T-helper 22 cell (primary cell): ENCODE measurements at places on chromosomes 16 and 17.

- DNase-seq, result no peak
Measured at GRCh38 chr16:55035956-55036355, 105.3 kb downstream of the IRX5 start.

GRCh38 chr17:66963909-66964771, at the start of gene CACNG4:
CACNG4 (plus strand) TSS chr17:66964707; CDS start chr17:66964912, 205 bp downstream.
- no peak for DNase-seq

DNA sequence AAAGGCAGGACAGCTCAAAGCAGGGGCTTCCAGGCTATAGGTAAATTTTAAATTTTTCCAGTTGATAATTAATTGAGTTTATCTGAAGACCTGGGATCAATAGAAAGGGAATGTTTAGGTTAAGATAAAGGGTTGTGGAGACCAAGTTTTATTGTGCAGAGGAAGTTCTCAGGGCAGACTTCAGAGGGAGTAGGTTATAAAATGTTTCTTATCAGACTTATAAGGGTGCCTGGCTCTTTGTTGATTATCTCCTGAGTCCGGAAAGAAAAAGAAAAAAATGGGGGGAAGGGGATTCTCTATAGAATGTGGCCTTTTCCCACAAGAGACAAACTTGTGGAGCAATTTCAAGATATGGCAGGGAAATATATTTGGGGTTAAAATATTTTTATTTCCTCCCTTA, 15.9 kb downstream of the SLC46A1 start:
- DNase-seq, result no peak

DNA sequence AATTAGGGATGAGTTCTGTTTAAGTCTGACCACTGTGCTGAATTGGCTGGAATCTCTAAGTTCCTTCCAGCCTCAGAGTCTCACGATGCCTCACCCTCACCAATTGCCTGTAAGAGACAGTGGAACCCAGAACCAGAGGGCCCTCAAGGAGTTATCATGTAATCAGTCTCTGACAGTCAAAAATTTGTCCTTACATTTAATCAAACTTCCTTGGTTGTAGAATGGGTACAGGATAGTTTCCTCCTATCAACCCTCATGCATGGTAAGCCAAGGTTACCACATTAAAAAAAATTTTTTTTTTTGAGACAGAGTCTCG, 83.2 kb downstream of the CDK5R1 start:
- no peak for DNase-seq
